Stromal cell of bone marrow (primary cell): ENCODE measurements at places on chromosomes 7 and 10.

GRCh38 chr7:50293509-50294179 lies 10.9 kb upstream of the IKZF1 start:
- DNase-seq, result no peak

DNA sequence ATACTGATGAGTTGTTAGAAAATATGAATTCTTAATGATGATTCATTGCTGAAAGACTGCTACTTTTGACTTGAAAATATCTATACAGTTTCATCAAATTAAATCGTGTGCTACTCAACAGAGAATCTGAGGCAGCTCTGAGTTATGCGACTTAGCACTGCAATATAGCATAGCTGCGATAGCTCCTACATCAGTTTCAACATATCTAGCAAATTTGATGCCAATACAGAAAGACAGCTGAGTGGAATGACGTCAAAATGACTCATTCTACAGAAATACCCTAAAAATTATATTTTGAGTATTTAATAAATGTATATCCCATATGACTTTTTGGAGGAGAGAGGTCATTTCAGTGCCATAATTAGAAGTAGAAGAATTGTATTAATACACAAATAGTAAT lies 1.1 kb upstream of the TARP start:
- DNase-seq, result no peak

GRCh38 chr10:82986216-82986615 lies 1111.2 kb downstream of the NRG3 start:
- no peak for DNase-seq

GRCh38 chr7:126760914-126761577 lies 491.7 kb downstream of the GRM8 start:
- DNase-seq, result no peak

DNA sequence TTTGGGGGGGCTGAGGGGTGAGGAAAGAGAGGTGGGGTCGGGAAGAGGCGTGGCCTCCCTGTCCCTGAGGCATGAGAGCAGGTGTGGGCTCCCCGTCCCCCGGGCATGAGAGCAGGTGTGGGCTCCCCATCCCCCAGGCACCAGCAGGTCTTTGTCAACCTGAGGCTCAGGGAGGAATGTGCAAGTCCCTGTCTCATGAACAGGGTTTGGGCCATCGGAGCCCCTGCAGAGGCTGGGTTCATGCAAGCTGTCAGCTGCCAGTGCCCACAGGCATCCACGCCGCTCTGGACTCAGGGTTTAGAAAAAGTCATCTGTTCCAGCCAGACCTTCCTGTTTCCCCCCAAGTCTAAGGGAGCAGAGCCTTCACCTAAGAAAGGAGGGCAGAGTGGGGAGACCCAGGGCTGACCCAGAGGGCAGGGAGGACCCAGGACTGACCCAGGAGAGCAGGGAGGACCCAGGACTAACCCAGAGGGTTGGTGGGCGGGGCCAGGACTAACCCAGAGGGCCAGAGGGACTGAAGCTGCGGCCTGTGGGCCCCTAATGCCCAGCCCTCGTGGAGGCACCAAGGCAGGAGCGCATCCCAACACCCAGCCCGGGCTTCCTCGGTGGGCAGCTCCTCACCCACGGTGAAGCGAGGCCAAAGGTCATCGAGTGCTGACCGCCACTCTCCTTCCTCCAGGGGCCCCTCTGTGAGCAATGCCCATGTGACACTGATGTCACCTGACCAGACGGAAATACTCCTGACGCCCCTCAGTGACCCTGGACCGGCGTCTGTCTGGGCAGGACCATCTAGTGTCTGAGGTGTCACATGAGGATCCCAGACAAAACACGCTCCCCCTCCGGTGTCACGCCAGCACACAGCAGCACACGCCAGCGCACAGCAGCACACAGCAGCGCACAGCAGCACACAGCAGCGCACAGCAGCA lies 28.9 kb upstream of the GPR146 start:
- DNase-seq, result no peak

- peak; percentile 77 for DNase-seq
These were observed 1.5 kb upstream of the C10orf95 start for GRCh38 chr10:102452672-102453340.

DNA sequence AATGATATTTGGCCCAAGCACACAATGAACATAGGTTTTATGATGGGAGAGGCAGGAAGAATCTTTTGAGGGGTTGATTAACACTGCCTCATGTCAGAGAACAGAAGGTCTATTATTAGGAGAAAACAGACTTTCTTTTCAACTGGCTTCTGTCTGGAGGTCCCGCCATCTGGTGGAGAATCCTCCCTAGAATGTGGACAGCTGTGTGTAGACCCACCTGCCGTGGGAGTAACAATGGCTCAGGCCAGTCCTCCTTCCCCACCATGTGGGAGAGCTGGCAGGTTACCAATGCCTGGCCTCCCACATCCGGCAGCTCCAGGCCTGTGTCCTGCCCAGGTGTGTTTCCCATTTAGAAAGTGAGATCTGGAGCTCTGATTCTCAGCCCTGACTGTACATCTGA lies 70.4 kb upstream of the AOAH start:
- DNase-seq, result no peak

DNA sequence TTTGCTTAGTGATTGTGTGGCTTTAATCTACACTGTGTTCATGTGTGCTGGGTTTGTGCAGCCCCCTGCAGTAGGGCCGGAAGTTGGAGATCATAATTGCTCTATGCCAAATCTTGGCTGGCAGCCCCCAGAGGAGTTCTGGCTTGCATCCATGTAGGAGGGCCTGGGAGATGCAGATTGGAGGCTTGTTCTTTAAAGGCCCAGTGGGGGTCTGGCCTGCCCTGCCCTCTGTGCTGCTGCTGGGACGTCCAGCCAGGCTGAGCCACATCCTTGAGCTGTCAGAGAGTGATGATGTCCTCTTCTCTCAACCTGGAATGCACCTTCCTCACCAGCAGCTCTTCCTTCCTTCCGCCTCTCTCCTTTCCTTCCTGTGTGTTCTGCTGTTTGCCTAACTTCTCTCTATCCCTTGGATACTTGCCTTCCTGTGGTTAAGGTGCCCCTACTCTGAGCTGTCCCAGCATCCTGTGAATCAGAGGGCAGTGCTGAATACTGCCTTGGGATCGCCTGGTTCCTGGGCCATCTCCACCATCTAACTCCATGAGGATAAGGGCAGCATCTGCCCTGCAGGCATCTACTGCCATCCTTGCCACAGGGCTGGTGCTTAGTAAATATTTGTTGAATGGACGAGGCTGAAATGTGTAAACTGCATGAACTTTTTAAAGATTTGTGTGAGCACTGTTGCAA lies 30.2 kb downstream of the DOCK1 start:
- no peak for DNase-seq

- DNase-seq, result peak; percentile 94
These were observed 57.2 kb downstream of the MAD1L1 start for GRCh38 chr7:2175514-2175913.

GRCh38 chr10:131495224-131495623 lies 183.7 kb upstream of the TCERG1L start:
- DNase-seq, result no peak

DNA sequence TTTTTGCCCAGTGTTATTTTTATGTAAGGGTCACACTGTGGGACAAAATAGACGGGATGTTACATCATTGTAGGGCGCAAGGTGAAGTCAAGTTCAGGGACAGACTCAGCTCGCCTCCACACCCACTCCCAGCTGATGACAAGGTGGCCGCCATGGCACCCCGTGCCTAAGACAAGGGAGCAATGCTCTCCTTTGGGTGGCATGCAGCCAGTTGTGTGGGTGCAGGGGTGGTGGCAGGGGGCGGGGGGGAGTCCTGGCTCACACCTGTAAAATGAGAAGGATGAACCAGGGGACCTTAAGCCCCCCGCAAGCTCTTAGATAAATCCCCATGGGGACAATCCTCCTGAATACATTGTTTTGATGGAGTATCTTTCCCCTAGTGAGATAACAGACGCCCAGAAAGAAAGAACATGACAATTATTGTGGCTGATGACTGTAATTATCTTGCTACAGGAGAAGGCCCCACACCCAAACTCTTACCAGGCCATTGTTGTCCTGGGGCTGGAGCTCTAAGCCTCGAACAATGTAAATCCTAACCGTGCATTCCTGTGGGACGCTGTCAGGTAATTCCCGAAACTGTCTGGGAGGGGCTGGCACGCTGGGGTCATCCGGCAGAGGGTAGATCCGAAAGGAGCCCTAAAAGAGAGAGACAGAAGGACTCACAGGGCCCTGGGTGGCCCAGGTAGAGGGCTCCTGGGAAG lies 148.7 kb downstream of the MYOF start:
- no peak for DNase-seq

- no peak for DNase-seq
These were observed 108.2 kb upstream of the MKLN1 start for GRCh38 chr7:131219312-131220041.

- DNase-seq, result no peak
These were observed 2.8 kb upstream of the ELN start for GRCh38 chr7:74025146-74025545.

DNA sequence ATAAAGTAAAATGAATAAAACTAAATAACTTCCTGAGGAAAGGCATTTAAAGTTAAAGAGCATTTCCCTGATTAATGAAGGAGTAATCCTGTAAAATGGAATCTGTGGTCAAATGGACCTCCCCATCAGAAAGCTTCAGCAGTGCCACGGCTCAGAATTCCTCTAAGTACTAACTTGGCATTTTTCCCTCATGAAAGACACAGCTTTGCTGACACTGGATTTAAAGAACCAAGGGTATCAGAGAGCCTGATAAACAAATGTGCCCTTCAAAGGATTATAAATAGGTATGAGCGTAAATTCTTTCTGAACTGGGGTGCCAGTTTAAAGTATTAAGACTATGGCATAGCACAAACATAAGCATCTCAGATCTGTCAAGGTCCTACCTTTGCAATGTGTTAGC lies 24.2 kb upstream of the RNF148 start:
- no peak for DNase-seq

DNA sequence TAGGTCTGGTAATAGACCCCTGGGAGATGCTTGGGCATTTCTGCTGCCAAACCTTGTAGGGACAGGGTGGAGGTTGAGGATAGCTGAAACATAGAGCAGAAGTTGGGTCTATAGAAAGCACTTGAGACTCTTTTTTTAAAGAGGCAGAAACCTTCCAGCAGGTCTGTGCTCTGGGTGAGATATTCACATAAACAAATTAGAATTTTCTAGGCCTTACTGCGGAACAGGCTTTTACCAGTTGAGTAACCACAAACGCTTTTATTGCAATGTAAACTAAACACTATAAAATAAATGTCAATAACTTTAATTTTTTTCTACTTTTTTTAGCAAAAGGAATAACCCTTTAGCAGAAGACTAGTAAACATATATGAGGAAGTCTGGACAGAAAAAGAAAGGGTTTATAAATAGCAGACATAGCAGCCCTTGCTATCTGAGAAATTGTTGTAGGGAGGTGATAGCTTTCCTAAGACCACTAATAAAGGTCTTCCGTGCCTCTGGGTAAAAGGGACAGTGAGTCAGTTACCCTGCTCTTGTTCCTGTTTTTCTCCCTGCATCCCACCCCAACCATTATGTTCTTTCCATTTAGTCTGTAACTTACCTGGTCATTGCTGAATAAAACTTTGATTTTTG lies 38.7 kb downstream of the CACNB2 start:
- DNase-seq, result no peak

DNA sequence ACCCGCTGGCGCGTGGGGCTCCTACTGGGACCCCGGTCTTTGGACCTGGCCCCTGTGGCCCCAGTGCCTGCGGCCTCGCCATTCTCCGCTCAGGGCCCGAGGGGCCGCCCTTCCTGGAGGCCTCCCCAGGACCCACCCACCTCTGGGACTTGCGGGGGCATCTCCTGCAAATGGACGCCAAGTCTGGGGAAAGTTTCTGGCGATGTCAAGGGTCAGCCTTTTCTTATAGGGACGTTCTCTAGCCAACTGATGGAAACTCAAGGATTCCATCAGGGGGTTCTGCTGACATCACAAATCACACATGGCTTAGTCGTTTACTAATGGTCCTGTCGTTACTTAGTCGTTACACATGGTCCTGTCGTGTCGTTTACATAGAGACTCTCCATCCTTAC lies 57.7 kb upstream of the RHOBTB1 start:
- DNase-seq, result no peak

GRCh38 chr10:83934062-83934461 lies 205.2 kb upstream of the GHITM start:
- DNase-seq, result no peak

DNA sequence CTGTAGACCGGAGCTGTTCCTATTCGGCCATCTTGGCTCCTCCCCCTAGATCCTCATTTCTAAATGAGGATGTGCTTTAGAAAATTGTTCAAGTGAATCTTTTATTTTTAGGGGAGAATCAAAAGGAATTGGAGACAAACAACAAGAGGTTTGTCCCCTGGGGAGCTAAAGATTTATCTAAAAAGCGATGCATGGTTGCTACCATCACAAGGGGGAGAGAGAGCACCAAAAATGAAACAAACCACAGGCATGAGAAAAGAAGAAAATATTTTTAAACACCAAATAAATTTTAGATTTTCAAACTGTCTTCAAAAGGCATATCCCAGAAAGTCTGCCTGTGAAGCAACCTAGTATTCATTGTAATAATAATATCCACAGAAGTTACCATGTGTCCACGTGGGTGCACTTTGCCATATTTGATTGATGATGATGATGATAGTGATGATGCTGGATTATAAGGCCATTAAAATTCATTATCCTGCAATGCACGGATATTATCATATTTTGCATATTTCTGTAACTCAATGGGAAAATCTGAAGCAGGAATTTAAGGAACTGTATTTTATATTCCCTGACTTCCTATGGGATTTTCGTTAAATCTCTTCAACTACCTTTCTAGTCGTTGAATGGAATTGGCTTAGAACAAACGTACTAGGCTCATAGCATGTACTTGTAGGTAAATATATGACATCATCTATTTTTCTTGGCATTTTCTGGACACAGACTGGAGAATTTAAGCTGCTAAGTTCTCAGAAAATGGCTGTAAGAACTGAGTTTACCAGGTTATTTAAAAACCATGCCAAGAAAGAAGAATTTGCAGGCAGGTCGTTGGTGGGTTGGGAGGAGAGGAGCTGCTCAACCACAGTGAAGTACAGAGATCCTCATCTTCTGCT lies 171.6 kb downstream of the WDR37 start:
- DNase-seq, result no peak

- DNase-seq, result no peak
These were observed 63.6 kb downstream of the INSIG1 start for GRCh38 chr7:155361346-155361680.

GRCh38 chr10:114328441-114328812 lies 75.9 kb downstream of the AFAP1L2 start:
- no peak for DNase-seq

- DNase-seq, result no peak
These were observed 122.1 kb upstream of the TPK1 start for GRCh38 chr7:144957998-144958397.

DNA sequence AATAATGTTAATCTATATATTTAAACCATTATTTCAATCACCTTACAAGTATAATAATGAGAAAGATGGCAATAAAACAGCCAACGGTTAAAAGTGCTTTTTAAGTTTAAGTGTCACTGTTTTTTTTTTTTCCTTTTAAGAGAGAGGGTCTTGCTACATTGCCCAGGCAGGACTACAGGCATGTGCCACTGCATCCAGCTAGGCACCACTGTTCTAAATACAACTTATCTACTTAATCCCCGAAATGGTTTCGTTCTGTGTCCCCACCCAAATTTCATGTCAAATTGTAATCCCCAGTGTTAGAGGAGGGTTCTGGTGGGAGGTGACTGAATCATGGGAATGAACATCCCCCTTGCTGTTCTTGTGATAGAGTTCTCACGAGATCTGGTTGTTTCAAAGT lies 49.7 kb downstream of the TNPO3 start:
- DNase-seq, result no peak
